ENCODE measurements at places on chromosomes 12 and 14.

GRCh38 chr12:93152617-93153016 is 223.5 kb upstream of the EEA1 start:
- no peak for DNase-seq

DNA sequence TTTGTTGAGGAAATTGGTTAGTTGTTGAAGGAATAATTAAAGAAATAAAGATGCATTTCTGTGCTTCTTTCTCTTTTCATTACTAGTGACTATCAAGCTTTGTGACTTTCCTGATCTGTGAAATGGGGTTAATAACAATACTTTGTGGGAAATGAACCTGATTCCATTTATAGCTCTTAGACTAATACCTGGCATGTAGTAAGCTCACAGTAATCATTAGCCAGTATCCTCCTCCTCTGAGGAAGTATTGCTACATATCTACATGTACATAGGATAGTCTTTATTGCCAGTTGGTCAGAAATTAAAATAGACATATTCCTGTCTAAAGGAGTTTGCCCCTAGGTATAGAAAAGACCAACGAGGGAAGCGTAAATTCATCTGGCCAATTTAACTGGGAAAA is 1.8 kb upstream of the CCDC198 start:
- no peak for DNase-seq

GRCh38 chr12:5201554-5202218 is 158.0 kb downstream of the KCNA5 start:
- DNase-seq = no peak

DNA sequence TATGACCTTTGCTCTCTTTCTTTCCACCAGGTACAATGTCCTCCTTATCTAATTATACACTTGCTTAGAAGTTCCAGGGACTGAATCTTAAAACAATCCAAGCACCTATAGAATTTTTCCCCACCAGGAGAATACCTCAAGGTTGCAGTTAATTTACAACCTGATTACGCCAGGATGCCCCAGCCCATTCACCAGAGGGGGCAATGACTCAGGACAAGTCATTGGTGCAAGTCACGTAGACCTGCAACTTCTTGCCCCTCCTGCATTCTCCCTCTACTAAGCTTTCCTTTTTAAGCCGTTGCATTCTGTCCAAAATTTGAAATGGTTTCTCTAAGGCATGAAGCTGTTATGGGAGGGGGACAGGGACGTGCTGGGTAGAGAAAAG is 111.1 kb upstream of the SCAF11 start:
- DNase-seq = no peak

- no peak for DNase-seq
Measured at GRCh38 chr12:55847033-55847432, 4.3 kb upstream of the MMP19 start.

DNA sequence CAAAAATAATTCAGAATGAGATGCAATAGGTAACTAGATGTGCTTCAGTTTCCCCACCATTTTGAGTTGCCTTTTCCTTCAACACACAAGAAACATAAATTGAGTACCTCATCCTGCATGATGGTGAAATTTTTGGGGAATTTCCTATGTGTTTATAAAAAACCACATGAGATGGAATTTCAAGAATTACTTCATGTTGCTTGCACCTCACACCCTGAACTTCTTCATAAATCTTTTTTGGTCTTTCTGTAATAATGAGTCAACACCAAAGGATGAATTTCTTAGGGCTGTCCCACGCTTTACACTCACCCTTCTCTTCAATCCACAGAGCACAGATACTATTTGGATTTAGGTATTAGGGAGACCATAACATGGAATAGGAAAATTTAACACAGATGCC is 22.6 kb upstream of the LUM start:
- no peak for DNase-seq

- no peak for DNase-seq
Measured at GRCh38 chr14:50062438-50063085, 53.8 kb downstream of the VCPKMT start.

DNA sequence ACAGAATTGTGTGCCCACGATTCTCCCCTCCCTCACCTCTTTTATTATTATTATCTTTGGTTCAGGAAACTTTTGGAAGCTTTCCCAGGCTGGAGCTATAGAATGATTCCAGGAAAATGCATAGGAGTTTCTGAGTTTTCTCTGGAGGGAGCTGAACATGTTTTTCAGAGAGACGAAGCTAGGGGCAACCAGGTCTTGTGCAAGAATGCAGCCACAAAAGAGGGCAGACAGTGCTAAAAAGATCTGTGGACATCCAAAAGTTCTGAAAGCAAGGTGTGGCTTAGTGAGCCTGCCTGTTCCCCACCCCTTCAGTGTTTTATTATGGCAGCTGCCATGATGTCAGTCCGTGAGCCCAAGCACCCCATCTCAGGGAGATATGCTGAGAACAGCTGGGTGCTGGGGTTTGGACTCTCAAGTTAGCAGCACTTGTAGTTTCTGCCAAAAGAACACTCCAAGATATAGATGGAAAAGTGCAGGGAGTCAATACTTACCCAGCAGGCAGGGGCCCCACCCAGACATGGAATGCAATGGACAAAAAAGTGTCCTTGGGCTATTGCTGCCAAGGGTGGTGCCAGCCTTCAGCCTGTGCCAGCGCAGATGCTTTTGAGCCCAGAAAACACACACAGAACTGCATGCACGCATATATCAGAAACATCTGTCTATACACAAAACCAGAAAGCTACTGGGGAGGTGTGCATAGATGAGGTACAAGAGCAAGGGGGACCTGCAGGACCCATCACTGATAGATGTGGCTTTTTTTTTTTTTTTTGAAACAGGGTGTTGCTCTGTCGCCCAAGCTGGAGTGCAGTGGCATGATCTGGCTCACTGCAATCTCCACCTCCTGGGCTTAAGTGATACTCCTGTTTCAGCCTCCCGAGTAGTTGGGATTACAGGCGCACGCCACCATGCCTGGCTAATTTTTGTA is 17.0 kb upstream of the IRF2BPL start:
- no peak for DNase-seq

DNA sequence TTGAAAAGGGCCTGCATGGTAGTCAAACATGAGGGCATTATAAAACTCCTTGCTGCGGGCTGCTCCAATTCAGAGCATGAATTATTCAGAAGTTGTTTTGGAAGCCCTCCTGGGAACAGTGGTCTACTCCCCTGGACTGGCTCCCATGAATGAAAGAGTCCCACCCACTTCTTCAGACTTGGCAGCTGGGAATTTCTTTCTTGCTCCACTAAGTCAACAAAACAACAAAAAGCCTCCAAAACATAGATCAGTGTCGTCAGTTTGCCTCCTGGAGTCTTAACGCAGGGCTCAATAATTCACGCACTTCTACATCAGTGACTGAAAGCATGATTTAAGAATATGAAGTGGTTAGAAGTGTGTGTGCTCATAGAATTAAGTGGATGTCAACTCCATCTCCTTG is 37.9 kb downstream of the AKAP6 start:
- no peak for DNase-seq

DNA sequence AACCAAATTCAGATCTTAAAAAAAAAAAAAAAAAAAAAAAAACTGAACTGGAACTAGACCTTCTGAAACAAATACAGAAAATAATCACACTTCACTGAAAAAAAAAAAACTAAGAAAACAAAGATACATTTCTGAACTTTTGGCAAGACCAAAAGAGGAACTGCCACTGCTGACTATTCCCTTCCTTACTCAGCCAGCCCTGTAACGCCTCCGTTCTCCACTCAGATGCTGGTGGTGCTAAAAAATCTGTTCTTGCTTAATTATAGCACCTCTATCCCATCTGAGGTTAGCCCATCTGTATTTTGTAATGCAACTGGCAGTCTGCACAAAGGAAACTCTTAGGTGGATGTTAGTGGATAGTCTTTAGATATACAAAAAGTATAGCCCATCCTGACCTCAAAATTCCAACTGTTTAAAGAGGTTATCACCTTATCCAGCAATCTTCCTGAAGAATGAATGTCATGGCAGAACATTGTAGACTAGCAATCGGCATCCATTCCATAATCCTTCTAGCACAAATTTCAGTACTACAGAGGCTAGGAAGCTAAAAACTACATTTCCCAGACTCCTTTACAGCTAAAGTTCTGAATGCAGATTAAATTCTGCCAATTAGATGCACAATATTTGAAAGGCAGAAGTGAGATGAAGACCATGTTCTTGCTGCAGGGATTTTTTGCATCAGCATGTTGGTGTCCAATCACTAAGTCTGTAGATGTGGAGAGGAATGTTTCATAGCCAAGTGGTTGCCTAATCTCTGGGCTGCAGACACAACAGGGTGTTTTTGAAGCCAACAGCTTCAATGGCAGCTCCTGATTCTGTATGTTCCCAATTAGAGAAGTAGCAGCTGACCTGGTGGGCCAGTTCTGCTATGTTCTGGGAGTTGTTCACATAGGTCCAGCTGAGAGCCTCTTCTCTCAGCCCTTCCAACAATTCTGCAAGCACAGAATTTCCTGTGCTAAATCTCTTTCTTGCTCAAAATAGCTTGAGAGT is 5.7 kb downstream of the MAP3K9 start:
- DNase-seq = no peak

GRCh38 chr12:108004319-108004718 is 124.8 kb upstream of the WSCD2 start:
- DNase-seq = no peak

DNA sequence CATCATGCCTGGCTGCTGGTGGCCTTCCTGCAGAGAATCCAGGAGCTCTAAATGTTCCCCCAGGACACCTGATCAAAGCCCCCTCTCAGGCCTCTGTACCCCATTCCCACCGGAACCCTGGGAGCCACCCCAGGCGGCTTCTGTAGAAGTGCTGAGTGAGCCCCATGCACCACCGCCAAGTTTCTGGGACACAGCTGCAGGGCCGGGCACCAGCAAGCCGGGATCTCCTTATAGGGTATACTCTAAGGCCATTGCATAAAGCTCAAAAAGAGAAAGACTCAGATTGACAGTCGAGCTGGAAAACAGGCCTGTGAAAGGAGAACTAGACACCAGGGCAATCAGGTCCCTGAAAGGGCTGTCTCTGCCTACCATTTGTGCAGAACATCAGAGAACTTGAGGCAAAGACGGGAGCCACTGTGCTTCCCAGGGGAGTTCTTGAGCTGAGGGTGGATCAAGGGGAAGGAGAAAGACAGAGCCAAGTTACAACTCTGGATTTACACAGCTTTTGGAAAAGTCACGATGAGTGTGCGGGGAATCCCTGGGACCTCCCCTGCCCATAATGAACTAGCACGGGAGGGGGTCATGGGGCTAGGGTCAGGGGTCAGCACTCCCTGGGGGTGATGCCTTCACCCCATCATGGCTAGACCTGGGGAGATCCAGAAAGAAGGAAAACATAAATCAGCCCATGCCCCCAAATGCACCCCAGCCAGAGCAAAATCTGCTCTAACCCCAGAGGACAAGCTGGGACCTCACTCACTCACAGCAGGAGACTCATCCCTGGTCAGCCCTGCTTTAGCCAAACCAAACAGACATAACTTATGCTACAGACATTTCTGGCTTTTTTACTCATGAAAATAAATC is 51.1 kb downstream of the ITPK1 start:
- no peak for DNase-seq

- no peak for DNase-seq
Measured at GRCh38 chr14:59360923-59361794, 104.0 kb downstream of the GPR135 start.

DNA sequence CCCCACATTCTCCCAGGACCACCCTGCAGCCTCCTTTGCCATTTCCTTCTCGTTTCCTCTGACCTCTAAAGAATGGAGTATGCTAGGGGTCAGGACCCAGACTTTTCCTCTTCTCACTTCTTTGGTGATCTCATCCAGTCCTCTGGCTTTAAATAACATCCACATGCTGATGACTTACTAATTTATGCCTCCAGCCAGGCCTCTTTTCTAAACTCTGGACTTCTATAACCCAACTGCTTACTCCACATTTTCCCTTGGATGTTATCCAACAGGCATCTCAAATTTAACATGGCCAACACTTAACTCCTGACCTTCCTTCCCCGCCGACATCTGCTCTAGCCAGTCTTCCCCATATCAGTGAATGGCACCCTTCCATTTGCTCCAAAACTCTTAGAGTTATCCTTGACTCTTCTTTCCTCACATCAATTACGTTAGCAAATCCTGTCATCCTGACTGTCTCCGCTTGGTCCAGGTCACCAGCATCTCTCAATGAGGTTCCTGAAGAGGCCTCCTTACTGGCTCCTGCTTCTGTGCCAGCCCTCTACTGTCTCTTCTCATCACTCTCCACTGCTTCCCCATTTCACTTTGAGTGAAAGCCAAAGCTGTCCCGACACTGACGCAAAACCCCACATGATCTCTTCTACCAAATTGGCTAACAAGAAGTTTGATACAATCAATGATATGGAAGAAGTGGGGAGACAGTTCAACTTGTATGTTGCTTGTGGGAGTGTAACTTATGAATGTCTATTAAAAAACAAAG is 42.7 kb downstream of the TMBIM6 start:
- DNase-seq = no peak

DNA sequence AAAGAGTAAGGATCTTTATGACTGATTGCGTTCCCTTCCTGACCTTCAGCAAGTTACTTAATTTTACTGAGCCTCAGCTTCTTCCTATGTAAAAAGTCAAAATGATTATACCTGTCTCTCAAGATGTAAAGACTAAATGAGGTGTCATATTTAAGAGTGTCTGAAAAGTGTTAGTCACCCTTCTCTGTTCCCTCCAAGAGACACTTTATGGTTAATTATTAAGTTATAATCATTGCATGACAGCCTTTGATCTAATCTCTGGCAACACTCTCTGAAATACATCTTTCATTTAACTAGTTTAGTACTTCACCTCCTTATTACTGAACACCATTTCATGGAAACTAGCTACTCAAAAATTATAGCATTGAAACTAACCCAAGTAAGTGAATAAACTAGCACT is 54.8 kb downstream of the BMAL2 start:
- DNase-seq = no peak

- no peak for DNase-seq
Measured at GRCh38 chr14:74364271-74364880, 16.1 kb downstream of the VRTN start.

- DNase-seq = no peak
Measured at GRCh38 chr12:63457857-63458256, 210.4 kb downstream of the DPY19L2 start.

DNA sequence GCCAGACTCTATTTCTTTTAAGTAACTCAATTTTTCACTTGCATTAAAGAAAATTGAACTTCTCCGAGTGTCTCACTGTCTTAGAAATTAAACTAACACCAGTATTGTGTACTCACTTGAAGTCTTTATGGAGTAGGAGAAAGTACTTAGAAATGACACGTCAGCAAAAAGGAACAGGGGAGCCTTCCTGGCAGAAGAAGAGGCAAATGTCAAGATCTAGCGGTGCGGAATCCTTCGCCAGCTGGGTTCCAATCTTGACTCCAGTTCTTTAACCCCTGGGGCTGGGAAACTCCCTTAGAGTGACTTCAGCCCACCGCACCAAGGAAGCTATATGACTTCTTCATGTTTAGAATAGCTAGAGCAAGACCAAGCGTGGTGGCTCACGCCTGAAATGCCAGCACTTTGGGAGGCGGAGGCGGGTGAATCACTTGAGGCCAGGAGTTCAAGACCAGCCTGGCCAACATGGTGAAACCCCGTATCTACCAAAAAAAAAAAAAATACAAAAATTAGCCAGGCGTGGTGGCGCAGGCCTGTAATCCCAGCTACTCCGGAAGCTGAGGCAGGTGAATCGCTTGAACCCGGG is 34.4 kb downstream of the WBP11 start:
- no peak for DNase-seq
